ENCODE measurements at places on chromosomes 2 and 18.

DNA sequence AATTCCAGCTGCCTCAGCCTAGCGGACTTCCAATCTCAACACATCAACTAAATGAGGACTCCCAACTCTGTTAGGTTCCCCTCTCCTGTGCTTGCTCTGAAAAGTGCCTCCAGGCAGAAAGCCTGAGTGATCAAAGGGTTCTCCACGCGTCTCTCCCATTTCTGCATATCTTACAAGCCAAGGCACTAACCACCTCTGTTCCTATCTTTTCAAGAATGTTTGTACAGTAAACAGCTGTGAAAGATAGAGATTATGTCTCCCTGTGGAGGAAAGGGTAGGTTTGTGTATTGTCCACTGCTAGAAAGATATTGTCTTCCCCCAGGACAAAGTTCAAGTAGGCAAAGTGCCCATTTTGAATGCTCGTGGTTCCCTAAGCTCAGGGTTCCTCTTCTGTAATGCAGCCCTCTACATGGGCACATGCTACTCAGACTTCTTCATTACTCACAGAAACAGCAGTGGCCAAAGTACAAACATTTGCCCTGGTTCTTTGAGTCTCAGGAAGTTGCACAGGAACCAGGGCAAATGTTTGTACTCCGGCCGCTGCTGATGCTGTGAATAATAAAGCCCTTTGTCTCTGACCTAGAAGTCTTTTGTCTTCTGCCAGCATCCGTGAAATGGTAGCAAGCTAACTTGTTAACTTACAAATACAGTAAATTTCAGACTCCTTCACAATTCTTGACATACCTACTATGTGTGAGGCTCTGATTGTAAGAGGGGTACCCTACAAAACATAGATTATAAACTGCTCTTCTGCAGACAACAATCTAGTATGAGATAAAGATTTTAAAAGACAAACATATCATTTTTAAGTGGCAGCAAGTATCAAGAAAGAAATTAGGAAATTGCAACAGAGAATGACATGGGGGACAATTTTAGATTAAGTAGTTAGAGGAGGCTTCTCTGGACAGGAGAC, 44.5 kb downstream of the PKDCC start:
- H3K27me3 ChIP-seq = 0 out of 2 replicates have a peak, but pooled peaks cover 3% of the 10 kb centered on the region
- H3K36me3 ChIP-seq = no peaks in the 10 kb centered on the region
- H3K27ac ChIP-seq = no peak overlapping the region
- H3K4me1 ChIP-seq = peaks cover 7% of the 10 kb centered on the region

DNA sequence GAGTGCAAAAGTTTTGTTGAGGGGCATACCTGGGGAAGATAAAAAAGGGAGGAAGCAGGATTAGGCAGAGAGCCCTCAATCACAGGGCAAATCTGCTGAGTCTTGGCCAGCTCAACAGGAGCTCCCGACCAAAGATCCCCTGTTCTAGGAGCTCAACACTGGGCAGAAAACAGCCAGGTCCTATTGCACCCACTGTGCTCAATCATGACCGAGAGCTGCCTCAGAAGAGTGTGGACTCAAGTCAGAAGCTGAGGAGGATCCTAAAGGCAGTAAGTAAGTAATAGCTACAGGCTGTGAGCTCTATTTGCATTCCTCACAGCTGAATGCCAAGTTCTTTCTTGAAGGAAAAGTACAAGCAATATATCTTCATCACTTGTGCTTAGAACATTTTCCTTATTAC, 334.4 kb upstream of the NRP2 start:
- no peak overlapping the region for H3K4me3 ChIP-seq
- no peak for DNase-seq
- H3K27me3 ChIP-seq = no peaks in the 10 kb centered on the region

DNA sequence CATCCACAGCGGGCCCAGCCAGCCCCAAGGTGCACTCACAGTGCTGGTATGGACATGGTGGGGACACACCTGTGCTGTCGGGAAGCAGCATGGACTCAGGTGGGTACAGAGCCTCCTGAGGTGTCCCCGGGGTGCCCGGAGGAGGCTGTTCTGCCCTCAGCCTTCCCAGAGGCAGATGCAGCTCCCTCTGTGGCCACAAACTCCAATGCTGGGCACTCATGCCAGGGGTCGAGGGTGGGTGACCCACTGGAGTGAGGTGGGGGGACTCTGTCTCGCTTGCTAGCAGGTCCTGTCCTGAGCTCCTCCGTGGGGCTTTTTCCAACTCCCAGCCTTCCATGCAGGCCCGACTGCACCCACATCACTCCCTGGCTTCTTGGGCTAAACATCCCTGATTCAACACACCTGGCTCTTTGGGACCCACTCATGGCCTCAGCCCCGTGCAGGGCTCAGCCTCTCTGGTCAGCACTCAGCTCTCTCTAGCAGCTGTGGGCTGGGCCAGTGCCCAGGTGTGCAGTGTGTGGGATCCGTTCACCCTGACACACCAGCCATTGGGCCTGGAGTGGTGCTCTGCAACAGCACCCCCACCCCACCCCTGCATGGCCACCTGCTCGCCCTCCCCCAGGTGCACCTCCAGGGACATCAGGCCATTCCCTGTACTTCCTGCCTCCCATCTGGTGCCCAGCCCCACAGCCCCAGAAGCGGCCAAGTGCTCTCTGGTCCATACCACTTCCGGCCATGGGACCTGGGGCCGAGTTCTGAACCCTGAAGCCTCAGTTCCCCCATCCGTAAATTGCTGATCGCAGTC, 16.0 kb downstream of the RAMP1 start:
- H3K36me3 ChIP-seq = no peaks in the 10 kb centered on the region
- H3K27me3 ChIP-seq = no peaks in the 10 kb centered on the region
- no peak for DNase-seq
- H3K4me3 ChIP-seq = no peak overlapping the region
- H3K27ac ChIP-seq = no peak overlapping the region
- H3K4me1 ChIP-seq = no peaks in the 10 kb centered on the region

DNA sequence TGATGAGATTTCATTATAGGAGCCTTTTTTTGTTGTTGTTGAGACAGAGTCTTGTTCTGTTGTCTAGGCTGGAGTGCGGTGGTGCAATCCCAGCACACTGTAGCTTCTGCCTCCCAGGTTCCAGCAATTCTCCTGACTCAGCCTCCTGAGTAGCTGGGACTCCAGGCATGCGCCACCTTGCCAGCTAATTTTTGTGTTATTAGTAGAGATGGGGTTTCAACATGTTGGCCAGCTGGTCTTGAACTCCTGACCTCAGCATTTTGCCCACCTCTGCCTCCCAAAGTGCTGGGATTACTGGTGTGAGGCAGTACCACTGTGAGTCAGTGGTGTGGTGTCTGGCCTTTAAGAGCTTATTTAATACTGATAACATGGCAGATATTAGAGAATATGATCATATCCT, 60.1 kb downstream of the MOB4 start:
- no peak overlapping the region for H3K27ac ChIP-seq
- no peaks in the 10 kb centered on the region for H3K4me1 ChIP-seq
- H3K36me3 ChIP-seq = no peaks in the 10 kb centered on the region
- DNase-seq = no peak
- no peaks in the 10 kb centered on the region for H3K27me3 ChIP-seq
- no peak overlapping the region for H3K4me3 ChIP-seq

DNA sequence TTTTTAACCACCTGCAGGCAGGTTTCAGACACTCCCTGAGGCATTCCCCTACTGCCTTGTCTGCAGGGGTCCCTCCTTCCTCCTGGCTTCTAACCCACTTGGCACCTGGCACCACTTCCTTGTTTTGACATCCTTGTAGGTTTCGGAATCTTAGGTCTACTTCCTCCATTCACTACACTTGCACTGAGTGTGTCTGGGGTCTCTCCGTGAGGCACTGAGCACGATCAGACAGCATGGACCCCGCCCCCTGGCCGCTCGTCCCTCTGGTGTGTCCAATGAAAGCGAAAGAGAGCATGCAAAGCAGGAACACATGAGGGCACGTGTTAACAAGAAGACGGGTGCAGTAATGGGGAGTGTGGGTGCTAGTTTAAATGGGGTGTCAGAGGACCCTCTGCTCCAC, 63.8 kb downstream of the HAUS1 start:
- no peaks in the 10 kb centered on the region for H3K36me3 ChIP-seq
- no peak overlapping the region for H3K27ac ChIP-seq
- H3K4me1 ChIP-seq = peaks cover 16% of the 10 kb centered on the region
- peak; percentile 84 for DNase-seq
- peak overlapping the region; percentile 37 for H3K4me3 ChIP-seq

DNA sequence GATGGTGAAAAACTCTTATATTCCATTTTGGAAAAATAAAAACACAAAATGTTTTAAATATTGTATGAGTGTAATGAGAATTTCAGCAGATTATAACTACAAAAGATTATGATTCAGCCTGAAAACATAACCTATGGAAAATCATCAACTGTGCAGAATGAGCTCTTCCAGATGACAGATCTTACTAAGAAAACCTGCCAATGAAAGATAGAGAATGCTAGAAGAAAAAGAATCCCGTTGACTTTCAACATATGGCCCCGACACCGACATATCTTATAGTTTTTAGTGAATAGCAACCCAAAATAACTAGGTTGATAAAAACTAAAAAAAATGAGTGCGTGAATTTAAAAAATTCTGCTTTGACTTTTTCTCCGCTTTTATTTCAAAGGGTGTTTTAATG, 178.0 kb downstream of the BABAM2 start:
- no peaks in the 10 kb centered on the region for H3K27me3 ChIP-seq
- H3K4me3 ChIP-seq = no peak overlapping the region
- H3K36me3 ChIP-seq = no peaks in the 10 kb centered on the region
- no peak overlapping the region for H3K27ac ChIP-seq
- DNase-seq = no peak
- H3K4me1 ChIP-seq = no peaks in the 10 kb centered on the region

GRCh38 chr18:45764000-45764686, 40.2 kb downstream of the SLC14A1 start:
- no peaks in the 10 kb centered on the region for H3K36me3 ChIP-seq
- H3K27ac ChIP-seq = no peak overlapping the region
- H3K27me3 ChIP-seq = no peaks in the 10 kb centered on the region
- H3K4me3 ChIP-seq = no peak overlapping the region
- no peak for DNase-seq
- H3K4me1 ChIP-seq = no peaks in the 10 kb centered on the region

GRCh38 chr2:61141151-61141550, 20.8 kb upstream of the C2orf74 start:
- H3K27ac ChIP-seq = no peak overlapping the region
- no peak for DNase-seq
- H3K4me3 ChIP-seq = no peak overlapping the region
- no peaks in the 10 kb centered on the region for H3K4me1 ChIP-seq
- H3K36me3 ChIP-seq = no peaks in the 10 kb centered on the region

GRCh38 chr2:69911985-69912563, 2.8 kb upstream of the MXD1 start:
- 0 out of 2 replicates have a peak, but pooled peaks cover 3% of the 10 kb centered on the region for H3K4me1 ChIP-seq
- no peak overlapping the region for H3K27ac ChIP-seq
- no peaks in the 10 kb centered on the region for H3K27me3 ChIP-seq
- no peak overlapping the region for H3K4me3 ChIP-seq

GRCh38 chr18:22169011-22169888, at the start of gene GATA6:
TSS of gene GATA6 (plus strand) at chr18:22169589. CDS start at chr18:22171145, 1,556 bp downstream.
- no peaks in the 10 kb centered on the region for H3K4me1 ChIP-seq
- DNase-seq = no peak
- no peaks in the 10 kb centered on the region for H3K36me3 ChIP-seq
- peak within 1 kb of the TSS; percentile 50 for H3K4me3 ChIP-seq
- H3K27me3 ChIP-seq = peaks cover 23% of the 10 kb centered on the region
- no peak within 1 kb of the TSS for H3K27ac ChIP-seq

DNA sequence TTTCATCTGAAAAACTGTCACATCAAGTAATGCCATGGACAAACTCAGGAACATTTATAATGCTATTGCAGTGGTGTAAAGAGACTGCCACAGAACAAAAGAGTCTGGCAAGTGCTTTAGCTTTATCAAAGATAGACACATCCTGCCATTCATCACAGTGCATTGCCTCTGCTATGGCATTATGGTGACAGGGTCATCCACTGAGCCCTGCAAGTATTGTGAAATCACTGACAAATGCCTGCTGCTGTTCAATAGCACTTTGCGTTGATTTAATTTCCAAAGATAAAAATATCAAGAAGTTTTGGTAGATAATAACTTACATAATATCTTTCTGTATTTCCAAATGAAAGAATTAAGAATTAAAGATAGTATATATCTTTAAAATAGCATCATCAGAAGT, 38.7 kb downstream of the NYAP2 start:
- H3K4me1 ChIP-seq = no peaks in the 10 kb centered on the region
- no peaks in the 10 kb centered on the region for H3K27me3 ChIP-seq
- H3K27ac ChIP-seq = no peak overlapping the region

DNA sequence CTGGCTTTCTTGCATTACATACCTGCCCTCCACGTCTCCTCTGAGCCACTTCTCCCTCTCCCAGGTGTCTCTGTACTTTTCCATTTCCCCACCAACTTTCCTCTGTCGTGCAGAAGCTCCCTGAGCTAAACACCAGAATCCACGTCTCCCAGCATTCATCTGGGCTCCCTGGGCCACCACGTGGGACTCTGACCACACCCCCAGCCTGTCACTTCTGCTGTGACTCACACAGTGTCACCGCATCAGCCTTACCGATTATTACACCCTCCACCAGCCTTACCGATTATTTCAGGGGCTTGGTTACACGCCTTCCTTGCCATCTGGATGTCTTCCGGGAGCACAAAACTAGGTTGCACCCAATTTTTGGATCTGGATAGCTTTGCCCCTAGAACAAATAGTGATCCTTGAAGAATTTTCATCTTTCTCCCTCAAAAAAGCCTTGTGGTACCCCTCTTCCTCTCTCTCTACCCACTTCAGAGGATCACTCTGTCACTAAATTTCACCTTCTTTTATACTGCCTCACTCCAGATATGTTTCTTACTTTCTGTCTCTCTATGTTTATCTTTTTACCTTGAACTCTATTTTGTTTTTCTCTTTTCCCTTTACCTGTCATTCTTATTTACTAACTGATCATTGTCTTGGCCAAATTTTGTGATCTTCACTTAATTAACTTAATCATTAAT, 136.9 kb upstream of the CAB39 start:
- peaks cover 21% of the 10 kb centered on the region for H3K4me1 ChIP-seq
- H3K27me3 ChIP-seq = no peaks in the 10 kb centered on the region
- H3K36me3 ChIP-seq = peaks cover 11% of the 10 kb centered on the region
- H3K27ac ChIP-seq = no peak overlapping the region
- H3K4me3 ChIP-seq = no peak overlapping the region
- DNase-seq = no peak

DNA sequence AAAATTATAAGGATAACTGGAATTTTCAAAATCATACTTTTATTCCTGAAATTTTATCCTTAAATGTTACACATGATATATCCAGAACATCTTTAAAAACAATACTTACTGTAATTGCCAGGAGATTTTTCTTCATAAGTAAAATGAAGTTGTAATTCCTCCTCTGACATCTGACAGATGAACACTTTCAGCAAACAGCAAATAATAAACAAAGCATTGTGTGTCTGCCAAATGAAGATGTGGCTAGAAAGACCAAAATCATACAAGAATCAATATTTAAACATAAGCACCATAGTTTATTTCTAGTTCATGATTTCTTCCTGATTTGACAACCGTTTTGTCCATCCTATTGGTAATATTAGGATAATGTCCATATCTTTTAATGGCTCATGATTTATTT, 82.0 kb downstream of the DYM start:
- no peak overlapping the region for H3K27ac ChIP-seq
- no peak for DNase-seq
- H3K4me1 ChIP-seq = no peaks in the 10 kb centered on the region
- H3K36me3 ChIP-seq = no peaks in the 10 kb centered on the region
- no peak overlapping the region for H3K4me3 ChIP-seq

- no peaks in the 10 kb centered on the region for H3K27me3 ChIP-seq
- no peak overlapping the region for H3K4me3 ChIP-seq
- H3K27ac ChIP-seq = no peak overlapping the region
- DNase-seq = peak; percentile 32
Measured at GRCh38 chr18:25814841-25815458, 275.5 kb downstream of the SS18 start.

GRCh38 chr18:7370375-7370774, 139.5 kb downstream of the LRRC30 start:
- DNase-seq = no peak
- H3K4me1 ChIP-seq = no peaks in the 10 kb centered on the region
- no peaks in the 10 kb centered on the region for H3K27me3 ChIP-seq
- H3K27ac ChIP-seq = no peak overlapping the region

Data from GM12878 (cell line).